ENCODE measurements at places on chromosomes 11 and 22.

DNA sequence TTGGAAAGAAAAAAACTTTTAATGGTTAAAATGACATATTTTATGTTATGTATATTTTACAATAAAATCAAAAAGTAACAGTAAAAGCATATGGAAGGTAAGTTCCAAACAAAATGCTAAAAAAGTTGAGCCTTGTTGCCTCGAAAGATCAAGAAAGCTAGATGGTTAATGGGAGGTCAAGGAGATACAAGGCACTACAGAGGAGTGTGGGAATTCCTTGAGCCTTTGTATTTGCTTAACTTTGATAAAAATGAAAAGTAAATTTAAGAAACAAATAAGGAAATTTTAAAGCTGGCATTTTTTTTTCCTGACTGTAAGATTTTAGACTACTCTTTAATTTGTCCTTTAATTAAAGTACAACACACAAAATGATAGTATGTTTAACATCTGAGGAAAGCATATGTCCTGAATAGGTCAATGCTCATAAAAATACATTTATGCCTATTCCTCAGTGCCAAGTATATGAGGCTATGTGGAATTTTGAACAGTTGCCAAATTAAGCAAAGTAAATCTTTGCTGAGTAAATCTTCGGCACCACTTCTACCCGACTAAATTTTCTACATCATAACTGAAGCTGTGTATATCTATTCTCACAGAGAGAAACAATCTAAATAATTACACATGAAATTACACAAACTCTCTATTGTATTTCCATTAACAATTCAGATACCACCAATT is 108.8 kb downstream of the TTC28 start:
- DNase-seq, result no peak

GRCh38 chr11:60310407-60310998 is 16.6 kb upstream of the MS4A6E start:
- DNase-seq, result peak; percentile 5

DNA sequence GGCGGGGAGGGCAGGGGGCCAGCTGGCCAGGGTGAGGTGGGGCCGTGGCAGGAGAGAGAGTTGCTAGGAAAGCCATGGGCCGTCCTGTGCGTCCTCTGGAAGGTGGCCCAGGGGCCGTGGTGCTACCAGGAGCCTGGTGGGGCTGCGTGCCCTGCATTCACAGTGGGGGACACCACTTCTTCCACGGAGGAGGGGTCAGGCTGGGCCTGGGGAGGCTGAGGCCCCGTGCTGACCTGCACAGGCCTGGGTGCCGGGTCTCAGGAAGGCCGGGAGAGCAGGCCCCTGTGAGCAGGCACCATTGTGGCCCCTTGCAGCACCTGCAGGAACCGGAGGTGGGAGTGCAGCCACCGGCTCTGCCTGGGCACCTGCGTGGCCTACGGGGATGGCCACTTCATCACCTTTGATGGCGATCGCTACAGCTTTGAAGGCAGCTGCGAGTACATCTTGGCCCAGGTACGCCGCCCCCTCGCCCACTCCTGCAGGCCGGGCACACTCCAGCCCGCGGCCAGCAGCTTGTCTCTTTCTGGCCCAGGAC is 12.0 kb downstream of the MUC5B start:
- no peak for DNase-seq

- no peak for DNase-seq
Measured at GRCh38 chr11:92528001-92528400, 303.4 kb downstream of the FAT3 start.

GRCh38 chr11:107830915-107831540 is 27.6 kb downstream of the SLC35F2 start:
- no peak for DNase-seq

DNA sequence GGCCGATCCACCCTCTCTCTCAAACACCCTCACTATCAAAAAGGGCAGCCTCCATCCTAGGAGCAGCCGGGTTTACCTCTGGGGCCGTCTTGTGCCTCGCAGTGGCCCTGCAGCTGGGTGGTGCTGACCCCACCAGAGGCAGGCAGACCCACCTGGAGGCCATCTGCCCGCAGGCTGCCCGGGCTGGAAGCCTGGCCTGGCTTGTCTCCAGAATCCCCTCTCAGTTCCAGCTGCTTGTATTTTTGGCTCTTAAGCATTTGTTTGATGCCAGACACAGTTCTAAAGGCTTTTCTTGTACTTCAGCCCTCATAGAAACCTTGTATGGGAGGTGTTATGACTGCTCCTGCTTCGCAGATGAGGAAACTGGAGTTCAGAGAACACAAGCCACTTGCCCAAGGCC is 4.2 kb upstream of the NFAM1 start:
- peak; percentile 81 for DNase-seq

GRCh38 chr11:121904148-121904547 is 211.9 kb downstream of the BLID start:
- DNase-seq, result no peak

- DNase-seq, result no peak
Measured at GRCh38 chr11:89220684-89221339, 43.1 kb downstream of the TYR start.

DNA sequence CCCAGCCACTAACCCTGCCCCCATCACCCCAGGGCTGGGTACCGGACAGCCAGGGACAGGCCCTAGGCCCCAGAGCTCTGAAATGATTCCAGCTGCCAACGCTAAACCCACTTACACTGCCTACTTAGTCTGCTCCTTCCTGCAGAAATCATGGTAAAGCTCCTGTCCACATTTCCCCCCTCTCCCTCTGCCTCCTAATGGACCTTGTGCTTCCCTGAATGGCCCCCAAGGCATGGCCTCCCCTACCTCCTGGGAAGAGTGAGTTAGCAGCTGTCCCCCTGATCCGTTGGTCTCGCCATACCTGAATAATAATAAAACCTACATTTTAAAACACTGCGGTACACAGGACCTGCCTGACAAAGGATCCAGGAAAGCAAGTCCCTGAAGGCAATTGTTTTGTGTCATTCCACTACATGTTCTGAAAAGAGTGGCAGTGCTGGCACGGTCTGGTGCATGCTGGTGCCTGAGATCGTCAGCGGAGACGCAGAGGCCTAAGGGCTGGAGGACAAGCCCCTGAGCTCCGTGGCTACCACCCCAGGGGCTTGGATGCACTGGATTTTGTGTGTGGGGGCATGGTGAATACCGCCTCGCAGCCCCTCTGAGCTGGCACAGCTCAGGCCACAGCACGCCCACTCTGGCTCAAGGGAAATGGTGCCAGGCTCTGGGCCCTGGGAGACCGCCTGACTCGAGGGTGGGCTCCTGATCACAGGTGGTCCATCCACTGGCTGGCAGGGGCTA is 186.3 kb downstream of the CTTN start:
- DNase-seq, result no peak

DNA sequence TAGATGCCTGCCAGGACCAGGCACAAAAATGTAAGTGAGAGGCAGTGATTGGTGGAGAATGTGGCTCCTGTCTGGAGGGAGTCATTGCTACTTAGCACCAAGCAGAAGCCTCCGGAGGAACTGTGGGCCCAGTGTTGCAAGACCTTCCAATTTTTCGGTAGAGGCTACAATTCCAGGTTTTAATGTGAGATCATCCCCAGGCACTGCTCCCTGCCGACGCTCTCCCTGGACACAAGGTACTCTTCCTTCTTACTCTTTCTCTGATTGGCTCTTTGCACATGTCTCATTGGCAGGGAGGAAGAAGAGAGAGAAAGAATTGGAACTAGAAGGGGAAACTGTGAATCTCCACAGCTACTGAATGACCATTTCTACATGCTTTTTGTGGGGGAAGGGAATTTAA is 53.7 kb upstream of the EP300 start:
- no peak for DNase-seq

DNA sequence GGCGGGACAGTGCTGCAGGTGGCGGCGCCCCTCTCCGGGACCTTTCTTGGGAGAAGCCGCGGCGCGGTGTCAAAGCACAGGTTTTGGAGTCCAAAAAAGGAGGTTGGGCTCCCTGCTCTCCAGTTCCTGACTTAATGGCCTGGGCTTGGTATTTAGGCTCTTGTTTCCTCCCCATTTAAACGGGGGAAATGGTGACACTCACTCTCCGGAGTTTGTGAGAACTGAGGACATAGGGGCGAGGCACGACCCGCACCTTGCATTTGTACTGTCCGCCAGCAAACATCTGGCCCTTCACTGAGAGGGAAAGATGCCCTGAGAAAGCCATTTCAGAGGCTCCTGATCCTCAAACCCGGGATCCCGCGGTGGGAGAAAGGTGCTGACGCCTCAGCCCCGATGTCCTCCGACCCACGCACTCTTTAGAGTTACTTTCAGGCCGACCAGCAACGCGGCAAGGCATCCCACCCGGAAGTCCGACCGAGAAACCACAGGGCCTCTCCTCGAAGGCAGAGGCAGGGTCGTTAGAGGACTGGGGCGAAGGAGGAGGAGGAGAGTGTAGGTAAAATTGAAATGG is 2.9 kb upstream of the WDR74 start:
- no peak for DNase-seq

DNA sequence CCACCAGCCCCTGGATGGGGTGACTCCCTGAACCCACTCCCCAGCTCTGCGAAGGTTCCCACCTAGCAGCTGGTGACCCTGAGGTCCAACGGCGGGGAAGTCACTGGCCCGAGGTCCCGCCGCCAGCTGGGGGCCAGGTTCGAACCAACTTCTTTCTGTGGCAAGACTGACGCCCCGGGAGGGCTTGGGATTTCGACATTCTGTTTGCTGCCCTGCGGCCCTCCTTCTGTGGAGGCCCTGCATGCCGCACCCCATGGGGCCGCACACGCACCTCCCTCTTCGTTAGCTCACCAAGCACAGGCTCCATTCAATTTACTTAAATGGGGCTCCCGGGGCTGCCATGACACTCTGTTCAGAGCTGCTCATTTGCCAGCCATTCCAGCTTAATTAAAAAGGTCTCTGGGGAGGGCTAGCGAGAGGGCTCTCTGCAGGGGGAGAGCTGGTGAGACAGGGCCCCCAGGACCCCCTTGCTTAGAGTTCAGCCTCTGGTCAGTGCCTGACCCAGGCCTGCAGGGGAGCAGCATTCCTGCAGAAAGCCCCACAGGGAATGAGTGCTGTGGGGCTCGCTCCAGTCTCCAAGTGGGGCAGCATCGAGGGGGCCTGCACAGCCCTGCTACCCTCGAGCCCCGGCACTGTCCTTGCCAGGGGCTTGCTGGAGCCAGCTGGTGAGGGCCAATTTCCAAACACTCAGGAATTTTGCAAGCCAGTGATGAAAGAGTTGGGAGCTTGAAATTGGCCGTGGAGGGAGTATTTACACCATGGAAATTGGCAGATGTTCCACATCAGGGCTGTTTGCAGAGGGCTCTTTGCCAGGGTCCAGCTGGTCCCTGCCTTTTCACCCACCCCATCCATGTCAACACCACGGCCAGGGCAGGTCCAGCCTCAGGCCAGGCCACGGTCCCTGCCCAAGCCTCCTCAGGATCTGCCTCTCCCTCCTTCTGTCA is 80.8 kb downstream of the CACNA1I start:
- peak; percentile 80 for DNase-seq

GRCh38 chr11:25775603-25776002 is 556.3 kb upstream of the ANO3 start:
- no peak for DNase-seq

- no peak for DNase-seq
Measured at GRCh38 chr22:23008896-23009295, 61.4 kb upstream of the GNAZ start.
